ENCODE measurements at places on chromosomes 6 and 20. TPM values are rescaled to one million over a fixed set of nuclear protein-coding genes. Genes with fewer than 3 reads are reported as not detected.

Gene FUT9
- total RNA-seq = 0.11 TPM

Gene CD83
- total RNA-seq = 5.5 TPM

Gene SLC26A8
- 15.2 TPM for total RNA-seq

GRCh38 chr6:52426667-52427066 is 6.5 kb downstream of the EFHC1 start:
- no peak for DNase-seq

GRCh38 chr6:78832091-78832808 is 35.1 kb upstream of the IRAK1BP1 start:
- no peak for DNase-seq

DNA sequence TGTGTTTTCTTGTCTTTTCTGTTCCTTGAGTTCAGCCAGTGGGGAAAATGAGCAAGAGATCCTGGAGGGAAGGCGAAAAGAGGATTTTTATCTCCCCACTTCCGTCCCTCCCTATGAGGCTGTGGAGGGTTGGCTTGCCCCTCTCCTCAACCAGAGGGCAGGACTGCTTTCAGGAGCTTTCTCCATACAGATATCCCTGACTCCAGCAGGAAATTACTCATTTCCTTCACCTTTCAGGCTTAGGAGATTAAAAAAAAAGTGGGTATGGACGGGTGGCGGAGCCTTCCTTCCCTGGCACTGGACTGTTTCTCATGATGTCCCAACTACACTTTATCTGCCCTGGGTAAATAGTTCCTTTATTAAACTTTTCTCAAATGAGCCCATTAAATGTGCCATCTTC is 241.2 kb downstream of the FRK start:
- DNase-seq = no peak

- DNase-seq = no peak
Observed at GRCh38 chr6:129853996-129854711, 7.0 kb downstream of the TMEM244 start.

- DNase-seq = no peak
Observed at GRCh38 chr20:42099101-42099500, 480.9 kb upstream of the CHD6 start.

DNA sequence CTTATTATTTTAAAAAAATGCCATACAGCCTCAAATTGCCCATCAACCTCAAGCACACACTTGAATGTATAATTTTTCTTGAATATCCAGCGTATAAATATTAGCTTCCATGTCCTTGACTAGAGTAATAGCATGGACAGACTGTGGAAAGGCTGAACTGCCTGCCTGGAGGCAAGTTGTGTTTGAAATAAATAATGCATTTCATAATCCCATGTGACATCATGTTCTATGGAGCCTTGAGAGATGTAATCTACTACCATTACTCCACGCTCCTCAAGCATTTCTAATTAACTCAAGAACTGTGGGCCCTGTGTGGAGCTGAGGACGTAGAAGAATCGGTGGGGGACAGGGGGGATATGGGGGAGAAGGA is 94.2 kb downstream of the CDS2 start:
- no peak for DNase-seq

- DNase-seq = no peak
Observed at GRCh38 chr6:74899416-74899815, 306.4 kb downstream of the COL12A1 start.

DNA sequence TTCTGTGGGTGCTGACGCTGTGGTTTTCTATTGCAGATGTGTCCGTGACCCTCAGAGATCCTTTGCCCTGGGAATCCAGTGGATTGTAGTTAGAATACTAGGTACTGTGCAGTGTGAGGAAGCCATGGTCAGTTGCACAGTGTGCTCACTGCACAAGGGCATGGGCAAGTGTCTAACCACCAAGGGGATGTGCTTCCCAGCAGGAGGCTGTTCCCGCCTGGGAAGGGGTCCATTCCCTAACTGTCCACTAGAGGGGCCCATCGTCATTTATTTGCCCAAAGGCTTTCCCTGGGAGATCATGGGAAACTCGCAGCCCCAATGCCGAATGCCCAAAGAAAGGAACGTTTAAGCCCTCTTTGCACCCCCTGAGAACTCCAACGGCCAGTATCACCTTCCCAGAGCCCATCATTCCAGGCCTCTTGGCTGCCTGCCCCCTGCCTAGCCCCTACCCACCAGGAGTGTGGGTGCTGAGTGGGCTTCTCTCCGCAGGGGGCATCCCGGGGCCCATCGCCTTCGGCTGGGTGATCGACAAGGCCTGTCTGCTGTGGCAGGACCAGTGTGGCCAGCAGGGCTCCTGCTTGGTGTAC is 26.2 kb downstream of the SLCO4A1 start:
- peak; percentile 55 for DNase-seq

GRCh38 chr6:19320111-19320581 is 517.0 kb upstream of the ID4 start:
- DNase-seq = peak; percentile 39

- DNase-seq = no peak
Observed at GRCh38 chr6:11628562-11628961, 91.0 kb downstream of the TMEM170B start.

- DNase-seq = no peak
Observed at GRCh38 chr6:12993283-12993898, 276.8 kb downstream of the PHACTR1 start.

- peak; percentile 13 for DNase-seq
Observed at GRCh38 chr20:20593447-20594170, 118.8 kb downstream of the RALGAPA2 start.

DNA sequence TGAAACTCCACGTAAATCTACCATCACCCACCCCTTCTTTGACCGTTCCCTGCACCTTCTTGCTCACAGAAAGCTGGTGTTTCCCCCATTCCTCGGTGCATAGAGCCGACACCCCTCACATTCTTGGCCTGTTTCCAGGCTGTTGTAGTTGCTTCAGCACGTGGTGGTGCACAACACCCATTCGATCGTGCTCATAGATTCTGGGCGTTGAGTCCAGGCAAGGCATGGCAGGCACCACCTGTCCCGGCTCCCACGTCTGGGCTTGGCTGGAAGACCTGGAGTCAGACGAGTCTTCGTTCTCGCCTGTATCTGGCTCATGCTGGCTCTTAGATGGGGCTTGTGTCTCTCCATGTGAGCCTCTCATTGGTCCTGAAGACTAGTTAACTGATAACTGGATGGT is 100.6 kb downstream of the FAM120B start:
- no peak for DNase-seq

DNA sequence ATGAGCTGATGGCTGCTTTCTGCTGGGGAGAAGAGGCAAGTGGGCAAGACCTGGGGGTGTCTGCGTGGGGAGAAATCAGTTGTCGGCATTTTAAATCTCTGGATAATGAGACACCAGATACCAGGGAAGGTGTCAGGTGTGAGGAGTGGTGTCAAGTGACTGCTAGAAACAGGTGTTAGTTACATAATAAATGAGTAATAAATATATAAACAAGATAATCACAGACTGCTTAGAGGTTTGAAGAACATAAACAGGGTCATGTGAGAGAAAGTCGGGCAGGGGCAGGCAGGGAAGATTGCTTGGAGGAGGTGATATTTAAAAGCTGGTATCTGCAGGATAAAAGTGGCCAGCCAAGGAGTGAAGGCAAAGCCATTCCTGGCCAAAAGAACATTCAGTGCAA is 87.2 kb upstream of the RIN2 start:
- no peak for DNase-seq

- DNase-seq = peak; percentile 30
Observed at GRCh38 chr6:27757307-27757706, 154.9 kb downstream of the OR2B2 start.

- no peak for DNase-seq
Observed at GRCh38 chr6:71452697-71453370, 164.2 kb downstream of the OGFRL1 start.

Measured in prostate gland (tissue), 2 donors.